ENCODE measurements at places on chromosomes 3 and 15.

- DNase-seq: no peak
These were observed 71.2 kb downstream of the GOLIM4 start for GRCh38 chr3:168024537-168024941.

DNA sequence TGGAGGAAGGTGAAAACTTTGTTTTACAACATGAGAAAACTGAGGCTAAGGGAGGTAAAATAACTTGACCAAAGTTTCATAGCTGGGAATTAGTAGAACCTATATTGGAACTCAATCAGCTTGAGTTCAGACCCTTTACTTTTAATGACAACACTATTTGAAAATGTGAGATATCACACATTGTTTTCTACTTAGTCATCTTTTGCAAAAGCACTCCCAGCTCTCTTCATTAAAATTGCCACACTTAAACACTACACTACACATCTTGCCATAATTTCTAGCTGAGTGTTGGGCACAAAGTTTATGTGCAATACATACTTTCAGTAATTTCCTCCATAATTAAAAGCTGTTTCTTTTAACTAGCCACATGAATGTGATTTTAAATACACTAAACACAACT is 230.4 kb upstream of the DCBLD2 start:
- no peak for DNase-seq

GRCh38 chr3:183563536-183563874 is 8.0 kb upstream of the KLHL6 start:
- no peak for DNase-seq

DNA sequence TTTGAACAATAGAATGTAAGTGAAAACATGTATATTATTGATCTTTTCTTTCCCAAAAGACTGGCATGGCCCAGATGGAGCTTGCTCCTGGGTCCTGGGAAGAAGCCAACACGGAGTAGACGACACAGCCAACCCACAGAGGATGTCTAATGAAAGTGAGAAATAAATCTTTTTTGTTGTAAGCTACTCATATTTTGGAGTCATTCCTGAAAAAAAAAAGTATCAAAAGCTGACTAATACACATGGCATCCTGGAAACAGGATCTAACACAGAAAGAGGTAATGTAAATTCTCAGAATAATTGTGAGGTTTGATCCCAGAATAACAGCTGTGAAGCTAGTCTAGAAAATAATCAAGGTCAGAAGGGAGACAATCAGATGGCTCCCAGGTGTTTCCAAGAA is 12.6 kb upstream of the FRMD5 start:
- DNase-seq: no peak

DNA sequence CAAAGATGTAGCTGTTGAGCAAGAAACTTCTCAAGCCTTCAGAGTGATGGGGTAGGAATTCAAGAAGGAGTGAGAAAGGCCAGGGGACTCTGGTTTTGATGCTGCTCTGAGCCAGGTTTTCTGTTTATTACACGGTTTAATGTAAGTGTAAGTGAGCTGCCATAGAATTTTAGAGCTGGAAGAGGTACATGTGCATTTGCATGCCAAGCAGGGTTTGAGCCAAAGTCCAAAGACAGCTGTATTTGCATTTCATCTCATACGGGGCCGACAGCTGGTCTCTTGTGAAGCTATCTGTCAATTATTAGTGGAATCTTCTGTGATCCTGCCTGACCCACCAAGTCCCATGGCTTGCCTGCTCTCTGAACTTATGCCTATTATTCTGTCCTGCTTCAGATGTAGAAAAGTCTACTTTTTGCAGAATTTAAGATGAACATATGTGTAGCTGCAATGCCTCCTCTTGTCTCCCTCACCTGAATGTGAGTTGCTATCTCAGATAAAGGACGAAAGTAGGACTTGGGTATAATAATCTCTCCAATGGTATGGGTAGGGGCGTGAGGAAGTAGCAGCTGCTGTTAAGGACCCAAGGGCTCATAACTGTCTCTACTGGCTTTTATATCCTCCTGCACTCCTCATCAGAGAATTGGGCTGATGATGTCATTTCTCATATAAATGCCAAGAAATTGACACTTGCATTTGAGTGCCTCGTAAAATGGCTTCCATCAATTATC is 160.0 kb downstream of the SQOR start:
- no peak for DNase-seq

DNA sequence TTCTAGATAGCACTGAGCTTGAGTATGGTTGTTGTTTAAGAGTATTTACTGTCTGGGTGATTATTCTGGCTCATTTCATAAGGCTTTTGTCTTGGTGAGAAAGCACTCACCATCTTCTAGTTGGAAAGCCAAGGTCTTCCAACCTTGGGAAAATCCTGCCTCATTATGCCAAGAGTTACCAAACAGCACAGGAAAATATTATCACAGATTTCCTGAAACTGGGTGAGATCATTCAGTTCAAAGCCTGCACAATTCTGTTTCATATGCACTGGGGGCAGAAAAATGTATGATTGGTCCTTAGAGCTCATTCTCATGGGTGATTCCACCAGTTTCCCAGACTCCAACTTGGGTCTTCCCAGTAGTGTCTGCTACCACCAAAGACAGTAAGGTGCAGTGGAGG is 291.8 kb downstream of the RORA start:
- DNase-seq: no peak

- DNase-seq: no peak
These were observed 738.7 kb downstream of the MCTP2 start for GRCh38 chr15:94970096-94970495.

GRCh38 chr15:74443100-74443909 is 9.5 kb upstream of the SEMA7A start:
- DNase-seq: no peak

DNA sequence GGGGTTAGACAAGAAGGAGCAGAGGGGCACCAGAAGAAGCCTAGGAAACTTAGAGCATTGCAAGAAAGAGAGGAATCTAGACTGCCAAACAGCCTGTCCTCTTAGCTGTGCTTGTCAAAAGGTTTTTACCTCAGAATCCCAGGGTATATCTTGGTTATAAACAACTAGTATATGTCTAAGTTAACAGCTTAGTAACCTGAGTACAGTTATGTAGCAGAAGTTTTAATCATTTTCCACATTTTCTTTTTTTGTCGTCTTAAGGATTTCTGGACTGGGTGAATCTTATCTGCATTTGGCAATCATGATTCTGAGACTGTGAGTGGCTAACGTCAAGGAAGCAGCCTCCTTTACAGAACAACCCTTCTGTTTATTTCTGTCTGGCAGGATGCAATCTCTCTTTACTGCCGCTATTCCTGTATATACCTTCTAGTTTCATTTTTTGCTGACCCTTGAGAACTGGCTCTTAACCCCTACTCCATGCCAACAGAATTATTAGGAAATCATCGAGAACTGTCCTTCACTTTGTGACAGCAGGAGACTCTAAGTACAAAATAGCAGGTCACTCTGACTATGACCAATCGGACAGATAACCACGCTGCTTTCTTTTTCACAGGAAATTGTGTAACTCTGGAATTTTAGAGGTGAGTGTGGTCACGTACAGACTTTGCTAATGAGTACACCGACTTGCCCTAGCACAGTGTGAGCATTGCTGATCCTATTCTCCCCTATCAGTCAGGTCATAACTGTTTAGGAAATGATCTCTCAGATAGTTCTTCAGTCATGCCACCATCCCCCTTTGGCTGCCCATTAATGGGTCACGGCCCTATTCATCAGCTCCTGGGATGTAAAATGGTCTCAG is 3.3 kb upstream of the CP start:
- DNase-seq: no peak

GRCh38 chr3:144053121-144053520 is 81.5 kb downstream of the DIPK2A start:
- no peak for DNase-seq

DNA sequence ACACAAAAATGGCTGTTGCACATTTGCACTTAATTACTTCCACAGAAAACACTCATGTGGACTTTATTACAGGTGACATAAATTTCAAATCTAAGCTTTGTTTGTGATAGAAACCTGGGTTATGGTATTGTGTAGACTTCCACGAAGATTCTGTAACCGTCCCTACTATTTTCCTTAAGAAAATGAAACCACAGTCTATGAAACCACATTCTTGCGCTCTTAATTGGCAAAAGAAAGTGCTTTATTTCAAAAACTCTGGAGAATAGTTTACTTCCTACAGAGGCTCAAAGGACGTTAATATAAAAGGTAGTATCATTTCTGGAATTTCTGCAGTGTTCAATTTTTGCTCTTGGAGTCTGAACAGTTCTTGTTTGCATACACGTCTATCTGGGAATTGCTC is 123.4 kb downstream of the TIGIT start:
- DNase-seq: no peak

- no peak for DNase-seq
These were observed 43.2 kb downstream of the P3H2 start for GRCh38 chr3:190077395-190078045.

DNA sequence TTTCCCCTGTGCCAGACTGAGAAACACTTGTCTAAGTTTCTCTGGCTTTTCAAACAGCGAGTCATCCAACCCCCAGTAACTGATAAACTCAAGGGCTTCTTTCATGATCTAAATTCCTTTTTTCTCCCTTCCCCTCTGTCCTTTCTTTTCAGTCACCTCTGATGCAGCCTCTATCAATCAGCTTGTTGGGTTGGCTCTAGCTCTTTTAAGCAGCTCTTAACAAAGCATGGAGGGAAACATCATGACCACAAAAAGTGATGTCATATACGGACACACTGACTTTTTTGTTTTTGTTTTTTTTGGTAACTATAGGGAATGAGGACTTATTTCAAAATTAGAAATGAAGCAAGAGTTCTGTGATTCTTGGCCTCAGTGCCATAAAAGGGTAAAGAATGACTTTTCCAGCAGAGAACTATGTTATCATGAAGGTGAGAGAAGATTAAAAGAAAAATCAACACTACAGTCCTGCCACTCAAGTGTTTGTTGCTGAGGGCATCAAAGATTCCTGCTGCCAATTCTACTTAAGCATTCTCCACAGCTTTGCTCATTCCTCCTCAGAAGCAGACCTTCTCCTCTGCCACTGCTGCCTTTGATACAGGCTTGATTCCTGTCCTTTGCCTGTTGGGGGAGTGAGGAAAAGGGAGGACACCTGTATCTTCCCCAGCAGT is 457.0 kb upstream of the ONECUT1 start:
- DNase-seq: no peak

DNA sequence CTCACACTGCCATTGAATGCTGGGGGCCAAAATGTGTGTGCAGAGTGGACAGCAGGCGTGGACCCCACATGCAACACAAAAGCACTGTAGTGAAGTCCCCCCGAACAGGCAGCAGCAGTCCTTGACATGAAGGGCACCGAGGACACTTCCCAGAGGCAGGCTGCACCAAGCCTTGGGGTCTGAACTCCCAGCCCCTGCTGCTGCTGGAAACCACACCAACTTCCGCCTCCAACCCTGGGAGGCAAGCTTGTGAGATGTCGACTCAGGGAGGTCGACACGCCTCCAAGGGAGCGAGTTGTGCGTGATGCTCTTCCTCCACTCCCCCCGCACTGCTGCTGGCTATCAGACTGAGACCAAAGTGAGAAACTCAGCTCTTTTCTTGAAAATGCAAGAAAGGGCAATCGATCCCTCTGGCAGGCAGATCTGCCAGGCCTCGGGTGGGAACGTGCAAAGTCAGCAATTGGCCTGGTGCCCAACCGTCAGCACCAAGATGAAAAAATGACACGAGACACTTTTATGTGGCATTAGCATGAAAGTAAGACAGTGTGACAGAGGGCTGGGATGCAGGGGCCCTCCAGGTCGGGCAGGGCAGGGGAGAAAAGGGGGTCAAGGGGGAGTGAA is 43.6 kb downstream of the WHAMM start:
- DNase-seq: no peak

GRCh38 chr3:193897731-193898180 is 238.2 kb upstream of the HES1 start:
- DNase-seq: no peak

DNA sequence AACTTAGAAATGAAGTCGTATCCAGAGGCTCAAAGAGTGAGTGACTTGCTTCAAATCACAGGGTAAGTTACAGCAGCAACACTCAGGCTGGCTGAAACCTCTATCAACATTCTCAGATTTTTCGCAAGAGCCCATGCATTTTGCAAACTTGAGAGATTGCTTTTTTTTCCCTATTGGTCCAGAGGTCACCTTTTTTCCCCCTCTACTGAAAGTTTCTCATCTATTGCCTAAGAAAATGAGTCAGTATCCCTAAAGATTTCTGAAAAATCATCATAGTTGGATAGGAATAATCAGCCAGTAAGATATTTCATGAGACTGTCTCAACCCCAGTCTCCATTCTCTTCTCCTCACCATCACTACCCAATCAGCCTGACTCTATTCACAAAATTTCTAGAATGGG is 410.6 kb downstream of the FOXP1 start:
- no peak for DNase-seq

GRCh38 chr3:14204515-14205284 is 26.1 kb downstream of the LSM3 start:
- no peak for DNase-seq

- no peak for DNase-seq
These were observed 9.2 kb upstream of the VIPR1 start for GRCh38 chr3:42493126-42493797.

GRCh38 chr3:149042789-149043386 is 43.4 kb downstream of the HLTF start:
- DNase-seq: no peak

GRCh38 chr15:34943711-34944110 is 25.8 kb downstream of the AQR start:
- DNase-seq: no peak

DNA sequence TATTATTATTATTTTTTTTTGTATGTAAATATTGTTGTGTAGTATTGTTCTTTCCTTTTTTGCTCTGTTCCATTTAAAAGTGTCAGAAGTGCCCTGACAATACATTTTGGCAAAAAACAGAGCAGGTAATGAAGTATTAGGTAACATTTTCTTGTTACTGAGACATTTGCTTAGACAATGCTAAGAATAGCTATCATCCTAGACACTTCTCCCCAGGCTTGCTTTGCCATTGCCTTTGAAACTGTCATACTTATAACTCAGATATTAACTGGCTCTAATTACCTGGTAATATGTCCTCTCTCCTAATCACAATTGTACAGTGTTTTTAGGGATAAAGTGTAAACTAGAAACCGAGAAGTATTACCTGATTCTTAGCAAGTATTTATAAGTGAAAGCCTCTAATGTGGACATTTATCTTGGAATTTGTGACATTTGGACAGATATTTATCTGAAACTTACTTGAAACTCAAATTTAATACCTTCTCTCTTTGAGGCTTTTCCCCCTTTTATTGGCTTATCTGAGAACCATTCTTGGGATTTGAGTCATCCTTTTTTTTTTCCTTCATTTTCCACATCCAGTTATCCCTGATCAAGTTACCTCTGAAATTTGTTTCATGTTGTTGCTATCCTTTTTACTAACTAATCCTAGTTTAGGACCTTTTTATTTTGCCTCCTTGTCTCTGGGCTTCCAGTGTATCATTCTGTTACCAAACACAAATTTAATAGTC is 13.1 kb downstream of the ARIH1 start:
- DNase-seq: no peak

DNA sequence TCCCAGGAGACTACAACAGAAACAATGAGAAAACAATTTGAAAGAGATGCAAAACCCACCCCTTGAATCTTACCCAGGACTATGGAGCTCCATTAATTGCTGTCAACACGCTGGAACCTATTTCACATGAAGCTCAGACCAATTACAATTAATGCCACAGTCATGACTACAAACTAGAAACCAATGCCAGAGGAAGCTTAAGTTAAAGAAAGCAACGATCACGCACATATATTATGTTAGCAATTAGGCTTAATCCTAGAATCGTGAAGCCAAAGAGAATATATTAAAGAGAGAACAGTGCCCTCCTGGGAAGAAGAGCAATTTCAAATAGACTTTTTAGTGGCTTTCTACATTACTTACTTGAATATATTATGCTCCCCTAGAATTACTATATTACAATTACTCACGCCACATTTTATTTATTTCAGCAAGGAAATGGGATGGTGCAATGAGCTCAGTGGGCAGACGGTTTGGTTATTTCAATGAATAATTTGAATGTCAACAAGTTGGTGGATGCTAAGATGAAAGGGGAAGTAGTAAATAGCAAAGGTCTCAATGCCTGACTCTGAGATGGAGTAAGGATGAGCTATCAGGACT is 125.5 kb downstream of the GREM1 start:
- DNase-seq: no peak

Measured in activated T-helper 1 cell treated with anti-CD3 and anti-CD28 coated beads, Interleukin-2, amount 50 U/mL, for 16 hours (primary cell).